GM04504 (cell line): ENCODE measurements at places on chromosomes 3 and 15.

DNA sequence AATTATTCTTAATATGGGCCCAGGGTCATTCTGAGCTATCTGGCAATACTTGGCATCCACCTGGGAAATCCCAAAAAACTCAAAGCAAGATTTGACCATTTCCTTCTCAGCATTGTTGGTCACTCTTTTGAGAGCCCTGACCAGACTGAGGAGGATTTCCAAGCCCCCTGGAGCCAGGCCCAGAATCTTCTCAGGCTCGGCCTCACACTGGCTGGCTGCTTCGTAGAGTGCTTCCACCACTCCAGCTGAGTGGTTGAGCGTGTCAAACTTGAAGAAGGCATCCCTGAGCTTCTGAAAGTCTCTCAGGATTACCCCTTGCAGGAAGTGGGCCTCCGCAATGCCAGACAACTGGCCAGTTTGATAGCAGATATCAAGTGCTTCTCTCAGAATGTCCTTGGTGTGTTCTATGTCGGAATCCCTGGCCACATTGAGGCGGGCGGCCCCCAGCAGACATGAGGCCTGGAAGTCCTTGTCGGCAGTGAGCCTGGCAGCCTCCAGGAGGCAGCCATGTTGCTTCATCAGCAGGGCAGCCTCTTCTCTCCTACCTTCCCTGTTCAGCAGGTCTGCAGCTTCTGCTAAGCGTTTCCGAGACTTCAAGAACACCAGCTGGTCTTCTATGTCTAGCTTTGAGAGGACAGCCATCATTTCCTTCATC is 68.9 kb upstream of the DCLK3 start:
- no peak for DNase-seq

DNA sequence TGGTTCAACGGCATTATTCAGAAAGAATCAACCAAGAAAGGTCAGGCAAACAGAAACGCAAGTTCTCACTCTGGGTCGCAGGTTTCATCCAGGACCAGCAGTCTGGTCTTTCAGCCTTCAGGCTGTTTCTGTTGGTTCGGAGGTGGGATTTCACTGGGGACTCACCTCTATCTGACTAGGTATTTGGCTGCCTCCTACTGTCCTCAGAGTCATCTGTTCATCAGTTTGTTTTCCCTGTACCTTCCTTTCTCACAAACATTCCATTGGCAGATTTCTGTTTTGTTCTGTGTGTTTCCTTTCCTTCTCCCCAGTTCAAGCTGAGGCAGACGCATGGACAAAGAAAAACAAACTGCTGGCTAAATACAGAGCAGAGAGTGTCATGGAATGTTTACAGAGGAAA is 1046.6 kb upstream of the CFAP20DC start:
- no peak for DNase-seq

- DNase-seq = no peak
Measured at GRCh38 chr3:128408693-128409623, 57.7 kb downstream of the DNAJB8 start.

- no peak for DNase-seq
Measured at GRCh38 chr15:35886765-35887164, 340.8 kb upstream of the DPH6 start.

- peak; percentile 40 for DNase-seq
Measured at GRCh38 chr3:98022978-98023820, 11.9 kb downstream of the GABRR3 start.

DNA sequence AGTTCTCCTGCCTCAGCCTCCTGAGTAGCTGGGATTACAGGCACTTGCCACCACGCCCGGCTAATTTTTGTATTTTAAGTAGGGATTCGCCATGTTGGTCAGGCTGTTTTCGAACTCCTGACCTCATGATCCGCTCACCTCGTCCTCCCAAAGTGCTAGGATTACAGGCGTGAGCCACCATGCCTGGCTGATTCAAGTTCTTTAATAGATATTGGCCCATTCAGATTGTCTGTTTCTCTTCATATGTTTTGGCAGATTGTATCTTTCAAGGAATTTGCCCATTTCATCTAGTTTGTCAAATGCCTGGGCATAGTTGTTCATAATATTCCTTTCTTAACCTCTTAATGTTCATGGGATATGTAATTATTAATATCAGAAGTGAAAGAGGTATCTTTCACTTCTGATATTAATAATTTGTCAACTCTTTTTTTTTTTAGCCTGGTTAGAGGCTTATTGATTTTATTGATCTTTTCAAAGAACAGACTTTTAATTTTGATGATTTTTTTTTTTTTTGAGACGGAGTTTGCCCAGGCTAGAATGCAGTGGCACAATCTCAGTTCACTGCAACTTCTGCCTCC is 40.2 kb upstream of the ZFAND6 start:
- no peak for DNase-seq

GRCh38 chr3:50334339-50335075 is 6.1 kb downstream of the RASSF1 start:
- DNase-seq = no peak

GRCh38 chr3:178421069-178421468 is 115.2 kb upstream of the KCNMB2 start:
- DNase-seq = no peak

GRCh38 chr3:122642935-122643334 is 37.7 kb upstream of the PARP14 start:
- DNase-seq = no peak

DNA sequence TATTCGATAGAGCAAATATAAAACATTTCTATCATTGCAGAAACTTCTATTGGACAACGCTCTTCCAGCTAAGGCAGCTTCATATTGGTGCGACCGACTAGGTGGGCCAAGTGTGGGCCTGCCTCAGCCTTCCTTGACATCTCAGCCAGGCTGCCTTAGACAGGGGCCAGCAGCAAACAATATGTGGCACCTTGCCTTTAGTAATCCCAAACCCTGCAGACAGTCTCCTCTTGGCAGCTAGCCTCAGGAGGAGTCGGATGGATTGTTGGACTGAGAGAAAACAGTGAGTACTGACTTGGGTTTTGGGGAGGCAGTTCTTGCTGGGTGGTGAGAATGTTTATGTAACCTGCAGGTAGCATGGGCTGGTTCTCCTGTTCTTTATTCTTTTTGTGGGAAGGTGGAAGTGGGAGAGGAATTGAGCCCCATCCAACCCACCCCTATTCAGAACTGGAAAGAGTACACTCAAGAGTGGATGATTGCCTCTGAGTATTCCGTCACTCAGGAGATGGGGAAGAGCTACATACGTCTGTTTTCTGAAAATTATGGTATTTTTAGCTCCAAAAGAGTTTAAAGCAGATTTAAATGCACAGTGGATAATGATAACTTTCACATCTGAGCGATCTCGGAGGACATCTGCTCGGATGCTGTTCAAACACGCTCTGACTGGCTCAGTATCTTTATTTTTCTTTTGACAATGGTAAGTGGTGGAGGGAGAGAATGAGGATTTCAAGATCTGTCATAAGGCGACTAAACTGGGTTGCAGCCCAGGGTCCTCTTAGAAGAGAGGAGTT is 47.2 kb downstream of the GPD1L start:
- DNase-seq = no peak

DNA sequence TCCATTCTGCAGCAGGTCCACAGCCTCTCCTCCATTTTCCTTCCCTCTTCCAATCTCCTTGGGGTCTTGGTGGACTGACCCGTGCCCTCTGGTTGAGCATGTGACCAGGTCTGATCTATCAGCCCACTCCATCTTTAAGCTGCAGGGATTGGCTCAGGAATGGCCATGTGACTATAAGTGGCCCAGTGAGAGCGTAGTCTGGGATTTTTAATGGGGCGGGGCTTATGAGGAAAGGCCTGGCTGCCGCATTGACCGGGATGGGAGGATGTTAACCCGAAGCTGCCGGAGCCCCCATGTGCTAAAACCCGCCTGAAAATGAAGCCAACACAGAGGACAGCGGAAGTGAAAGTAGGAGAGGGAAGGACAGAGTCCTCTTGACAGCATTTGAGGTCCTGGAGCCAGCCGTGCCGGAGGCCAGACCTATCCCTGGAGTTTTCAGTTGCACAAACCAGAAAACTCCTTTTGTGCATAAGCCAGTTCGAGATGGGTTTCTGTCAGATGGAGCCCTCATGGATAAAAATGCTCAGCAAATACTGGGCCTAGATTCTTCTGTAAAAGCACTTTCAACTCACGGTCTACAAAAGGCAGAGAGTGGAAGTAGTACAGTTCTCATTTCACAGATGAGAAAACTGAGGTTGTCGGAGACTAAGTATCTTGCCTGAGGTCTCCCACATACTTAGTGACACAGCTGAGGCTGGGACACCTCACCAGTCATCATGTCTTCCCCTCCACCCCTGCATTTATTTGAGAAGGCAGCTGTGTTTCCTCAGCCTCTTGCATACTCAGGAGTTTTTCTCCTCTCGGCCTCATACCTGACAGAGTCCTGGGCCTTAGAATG is 61.9 kb downstream of the ATP2B2 start:
- no peak for DNase-seq

DNA sequence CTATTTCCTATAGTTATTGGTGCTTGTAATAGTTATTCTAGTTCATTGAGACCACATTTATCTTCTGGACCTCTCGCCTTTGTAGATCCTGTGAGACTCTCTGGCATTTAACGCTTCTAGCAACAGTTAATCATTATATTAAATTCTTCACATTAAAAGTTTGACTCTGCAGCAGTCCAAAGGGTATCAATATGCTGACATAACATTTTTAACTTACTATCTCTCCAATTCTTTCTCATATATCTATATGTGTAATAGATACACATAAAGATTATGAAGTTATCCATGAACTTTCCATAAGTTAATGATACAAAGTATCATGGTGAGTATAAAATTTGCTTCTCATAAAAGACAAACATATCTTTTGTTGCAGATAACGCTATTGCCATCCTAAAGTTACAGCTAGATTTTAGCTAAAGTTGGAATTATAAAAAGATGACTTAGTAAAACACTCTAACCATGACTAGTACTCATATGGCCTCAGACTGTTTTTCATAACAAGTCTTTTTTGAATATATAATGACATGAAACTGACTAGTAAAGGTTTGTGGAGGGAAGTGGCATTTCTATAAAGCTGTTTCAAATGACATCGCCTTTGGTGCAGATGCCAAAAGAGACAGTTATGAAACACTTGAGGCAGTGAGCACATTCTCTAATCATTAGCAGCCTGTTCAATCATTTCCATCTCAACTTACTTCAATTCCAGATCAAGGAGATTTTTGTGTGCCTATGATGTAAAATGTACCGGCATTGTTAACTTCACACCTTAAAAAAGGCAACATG is 379.3 kb upstream of the CBLB start:
- peak; percentile 11 for DNase-seq

DNA sequence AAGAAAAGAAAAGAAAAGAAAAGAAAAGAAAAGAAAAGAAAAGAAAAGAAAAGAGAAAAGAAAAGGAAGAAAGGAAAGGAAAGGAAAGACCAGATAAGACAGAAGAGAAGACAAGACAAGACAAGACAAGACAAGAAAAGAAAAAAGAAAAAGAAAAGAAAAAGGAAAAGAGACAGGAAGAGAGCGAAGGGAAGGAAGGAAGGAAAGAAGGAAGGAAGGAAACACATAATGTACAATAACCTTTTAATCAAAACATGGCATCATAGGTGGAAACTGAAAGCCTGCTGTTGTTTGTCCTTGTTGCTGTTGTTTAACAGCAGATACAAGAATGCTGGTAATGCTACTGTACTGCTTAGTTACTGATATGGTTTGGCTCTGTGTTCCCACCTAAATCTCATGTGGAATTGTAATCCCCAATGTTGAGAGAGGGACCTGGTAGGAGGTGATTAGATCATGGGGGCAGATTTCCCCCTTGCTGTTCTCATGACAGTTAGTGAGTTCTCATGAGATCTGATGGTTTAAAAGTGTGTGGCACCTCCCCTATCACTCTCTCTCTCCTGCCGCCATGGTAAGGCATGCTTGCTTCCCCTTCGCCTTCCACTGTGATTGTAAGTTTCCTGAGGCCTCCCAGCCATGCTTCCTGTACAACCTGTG is 67.3 kb downstream of the MCF2L2 start:
- no peak for DNase-seq

GRCh38 chr3:8757551-8758518 is 11.6 kb downstream of the OXTR start:
- DNase-seq = peak; percentile 83

- DNase-seq = no peak
Measured at GRCh38 chr3:112769286-112769978, 77.2 kb downstream of the CD200R1L start.

DNA sequence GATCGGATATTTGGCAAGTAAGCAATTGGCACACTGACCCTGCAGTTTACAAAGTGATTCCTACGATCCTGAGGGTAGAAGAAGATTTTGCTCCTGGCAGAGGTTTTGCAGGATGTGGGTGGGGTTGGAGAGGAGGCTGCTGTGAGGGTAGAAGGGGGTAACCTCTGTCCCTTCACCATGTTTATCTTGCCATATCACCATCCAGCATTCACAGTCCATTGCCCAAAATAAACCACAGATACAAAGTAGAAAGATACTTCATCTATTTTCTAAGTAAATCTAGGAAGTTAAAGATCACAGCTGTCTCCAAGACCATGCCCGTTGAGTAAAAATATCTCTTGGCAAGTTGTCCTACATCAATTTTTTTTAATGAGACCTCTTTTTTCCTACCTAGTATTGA is 51.6 kb downstream of the LIPC start:
- DNase-seq = no peak

DNA sequence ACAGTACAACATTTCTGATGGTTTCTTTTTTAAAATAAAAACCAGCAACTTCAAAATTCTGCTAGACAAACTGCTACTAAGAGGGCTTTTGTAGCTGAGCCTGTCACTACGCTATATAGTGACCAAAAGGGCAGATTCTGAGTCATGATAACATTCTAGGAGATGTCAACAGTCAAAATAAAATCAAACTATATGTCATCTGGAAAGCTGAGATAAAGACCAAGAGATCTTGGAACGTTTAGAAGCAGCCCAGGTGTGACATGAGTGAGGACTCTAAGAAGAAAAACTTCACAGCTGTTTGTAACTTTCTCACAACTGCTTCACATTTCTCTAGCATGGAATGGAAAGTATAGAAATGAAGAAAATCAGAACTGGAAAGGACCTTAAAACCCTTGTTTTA is 84.6 kb downstream of the FILIP1L start:
- no peak for DNase-seq

DNA sequence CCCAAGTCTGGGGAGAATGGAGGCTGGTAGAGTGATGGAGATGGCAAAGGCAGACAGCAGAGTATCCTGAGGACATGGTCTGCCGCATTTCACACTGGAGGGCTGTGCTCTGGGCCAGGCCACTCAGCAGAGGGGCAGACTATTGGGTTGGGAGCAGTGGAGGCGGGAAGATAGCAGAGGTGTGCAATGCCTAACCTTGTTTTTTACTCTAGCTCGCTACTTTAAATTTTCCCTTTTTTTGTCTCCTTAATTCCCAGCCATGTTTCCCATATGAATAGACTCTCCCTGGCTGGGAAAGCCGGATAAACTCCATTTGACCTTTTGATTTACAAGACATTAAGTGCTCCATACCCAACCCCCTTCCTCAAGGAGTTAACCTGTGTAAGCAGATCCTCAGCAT is 33.5 kb upstream of the ST6GAL1 start:
- DNase-seq = no peak

GRCh38 chr15:40891138-40891537 is 3.1 kb upstream of the VPS18 start:
- DNase-seq = no peak
